ENCODE measurements at places on chromosomes 1 and 21.
A peak's percentile ranks its signal among the peaks of the same experiment; 100 is the strongest.

DNA sequence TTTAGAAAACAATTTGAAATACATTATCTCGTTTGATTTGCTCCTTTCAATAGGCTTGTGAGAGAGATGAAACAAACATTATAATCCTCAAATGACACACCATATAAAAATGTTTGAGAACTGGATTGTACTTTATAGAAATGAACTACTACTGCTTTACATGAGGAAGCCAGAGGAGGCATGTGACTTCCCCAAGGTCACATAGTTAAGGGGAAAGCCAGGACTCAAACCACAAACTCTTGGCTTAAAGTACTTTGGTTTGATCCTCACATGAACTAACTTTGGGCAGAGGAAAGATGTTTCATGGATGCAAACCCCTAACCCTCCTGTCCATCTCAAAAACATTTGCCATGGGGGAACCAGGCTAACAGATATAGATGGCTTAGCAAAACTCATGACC lies 4.7 kb downstream of the ARHGEF11 start:
- DNase-seq, result no peak

DNA sequence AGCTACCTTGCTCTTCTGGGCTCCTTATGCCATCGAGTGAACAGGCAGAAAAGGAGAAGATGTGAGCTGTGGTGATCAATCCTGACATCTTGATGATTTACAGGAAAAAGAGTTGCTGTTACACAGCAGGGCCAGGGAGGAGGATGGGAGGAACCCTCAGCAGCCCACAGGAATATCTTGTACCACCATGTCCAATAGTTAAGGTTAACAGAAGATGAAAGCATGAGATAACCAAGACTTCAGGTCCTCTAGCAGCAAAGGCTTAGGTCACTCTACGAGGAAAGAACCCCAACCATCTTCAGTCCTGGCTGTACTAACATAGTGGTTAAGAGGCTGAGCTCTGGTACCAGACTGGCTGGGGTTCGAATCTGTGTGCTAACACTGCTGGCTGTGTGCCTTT lies 12.1 kb upstream of the SELENBP1 start:
- DNase-seq, result no peak

DNA sequence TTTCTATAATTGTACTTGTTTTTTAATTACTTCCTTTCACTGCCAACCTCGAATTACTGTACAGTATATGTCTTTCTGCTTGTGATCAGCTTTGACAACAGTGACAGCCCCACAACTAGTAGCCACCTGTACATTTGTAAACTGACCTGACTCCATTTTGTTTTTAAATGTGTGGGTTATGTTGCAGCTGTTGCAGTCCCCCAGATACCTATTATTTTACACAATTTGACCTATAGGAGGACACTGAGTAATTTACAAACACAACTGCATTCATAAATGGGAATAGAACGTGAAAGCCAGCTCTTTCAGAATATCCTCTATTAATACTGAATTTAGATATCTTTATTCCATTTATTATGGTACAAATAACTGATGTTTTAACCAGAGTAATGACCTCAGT lies 2.5 kb upstream of the VAMP3 start:
- no peak for DNase-seq

DNA sequence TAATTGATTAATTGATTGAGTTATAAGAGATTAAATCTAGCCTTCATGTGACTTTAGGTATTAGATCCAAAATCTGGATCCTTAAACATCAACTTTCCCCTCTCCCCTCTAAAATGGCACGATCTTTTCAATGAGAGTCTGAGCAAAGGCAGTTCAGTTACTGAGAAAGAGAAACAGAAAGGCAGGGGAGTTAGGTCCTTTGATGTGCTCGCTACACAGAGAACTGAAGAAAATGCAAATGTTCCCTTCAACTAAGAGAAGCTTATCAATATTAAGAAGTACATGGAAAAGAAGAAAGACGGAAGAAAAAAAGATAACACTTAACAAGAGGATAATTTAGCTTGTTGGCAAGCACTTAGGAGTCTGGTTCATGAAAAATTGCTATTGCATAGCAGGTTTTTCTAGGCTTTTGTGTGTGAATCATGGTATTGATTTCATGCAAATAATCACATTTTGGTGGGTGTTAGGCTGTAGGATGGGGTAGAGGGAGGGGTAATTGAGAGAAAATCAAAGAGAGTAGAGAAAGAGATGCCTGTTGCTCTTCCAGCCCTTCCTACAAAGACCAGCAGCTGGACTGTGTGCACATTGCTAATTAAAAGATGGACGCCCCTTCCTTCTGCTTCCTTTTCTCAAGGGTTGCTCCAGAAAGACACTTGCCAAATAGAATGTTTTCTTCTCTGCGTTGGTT lies 307.6 kb upstream of the PLXNA2 start:
- DNase-seq, result no peak

- DNase-seq, result peak; percentile 37
Measured at GRCh38 chr1:2786329-2787162, 14.9 kb downstream of the TTC34 start.

DNA sequence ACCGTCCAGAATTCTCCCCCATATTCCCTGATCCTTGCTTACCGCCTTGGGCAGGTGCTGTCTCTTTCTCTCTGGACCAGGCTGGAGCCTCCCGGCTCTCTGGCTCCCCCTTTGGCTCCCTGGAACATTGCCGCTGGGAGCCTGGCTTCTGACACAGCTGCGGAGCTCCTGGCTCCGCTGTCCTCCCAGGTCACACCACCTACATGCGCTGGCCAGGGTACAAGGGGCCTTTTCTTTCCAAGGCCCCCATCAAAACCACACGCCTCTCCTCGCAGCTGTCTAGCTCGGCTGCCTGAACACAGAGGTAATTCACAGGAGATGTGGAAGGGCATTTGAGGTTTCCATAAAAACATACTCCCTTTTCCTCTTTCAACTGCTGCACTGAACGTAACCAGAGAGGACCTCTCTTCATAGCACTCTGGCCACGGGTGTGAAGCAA lies 7.5 kb upstream of the ZNF648 start:
- DNase-seq, result no peak

- no peak for DNase-seq
Measured at GRCh38 chr1:159181328-159182024, 10.1 kb downstream of the CADM3 start.

- no peak for DNase-seq
Measured at GRCh38 chr1:92759361-92759760, 25.5 kb downstream of the EVI5 start.

- DNase-seq, result no peak
Measured at GRCh38 chr1:209526137-209526536, 57.4 kb upstream of the CAMK1G start.

DNA sequence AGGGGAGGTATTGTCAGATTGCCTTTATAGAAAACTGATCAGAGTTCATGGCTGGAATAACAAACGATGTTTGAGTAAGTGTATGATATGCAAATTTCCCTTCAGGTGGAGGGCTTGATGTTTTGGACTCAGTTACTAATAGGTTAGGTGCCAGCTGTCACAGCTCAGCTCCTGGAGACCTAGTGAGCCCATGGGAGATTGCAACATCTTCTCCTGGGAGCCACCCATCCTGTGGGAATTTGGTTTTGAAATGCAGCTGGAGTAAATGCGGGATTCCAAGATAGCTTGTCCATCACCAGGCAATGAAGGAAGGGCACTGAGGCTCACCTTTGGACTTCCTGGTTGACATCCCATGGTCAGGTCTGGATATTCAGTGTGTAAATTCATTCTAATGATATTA lies 211.4 kb upstream of the NRIP1 start:
- no peak for DNase-seq

GRCh38 chr1:161439280-161440232 lies 65.7 kb upstream of the FCGR2A start:
- DNase-seq, result no peak

DNA sequence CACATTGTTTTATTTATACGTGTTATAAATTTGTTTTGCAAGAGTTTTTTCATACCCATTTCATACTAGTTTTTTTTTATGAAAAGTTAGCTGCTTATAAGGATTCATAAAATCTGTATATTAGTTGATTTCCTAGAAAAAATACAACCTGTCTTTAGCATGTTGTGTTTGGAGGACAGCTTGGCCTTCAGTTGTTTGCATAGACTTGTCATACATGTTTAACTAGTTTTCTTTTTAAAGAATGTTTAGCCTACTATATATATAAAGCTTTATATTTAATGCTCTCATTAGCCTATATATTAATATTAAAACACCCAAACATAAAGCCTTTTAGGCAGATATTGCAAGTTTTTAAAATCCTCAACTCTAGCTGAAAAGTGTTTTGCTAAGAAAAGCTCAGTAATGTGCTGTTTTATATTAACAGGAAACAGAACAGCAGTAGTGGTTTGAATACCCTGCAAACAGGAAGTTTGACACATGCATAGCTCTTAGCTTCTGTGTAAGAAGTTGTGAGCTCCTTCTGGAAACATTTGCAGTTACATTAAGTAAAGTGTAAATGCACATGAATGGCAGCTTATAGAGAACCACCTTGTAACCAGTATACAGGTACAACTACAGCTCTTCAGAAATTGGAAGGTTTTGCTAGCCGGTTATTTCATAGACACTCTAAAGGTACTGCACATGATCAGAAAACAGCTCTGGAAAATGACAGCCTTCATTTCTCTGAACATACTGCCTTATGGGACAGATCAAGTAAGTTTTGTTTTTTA lies at the start of gene PRKACB:
TSS of gene PRKACB (plus strand) at position 476 of the 770 bp plus-strand sequence. CDS start at position 567, 91 bp downstream.
- DNase-seq, result no peak

DNA sequence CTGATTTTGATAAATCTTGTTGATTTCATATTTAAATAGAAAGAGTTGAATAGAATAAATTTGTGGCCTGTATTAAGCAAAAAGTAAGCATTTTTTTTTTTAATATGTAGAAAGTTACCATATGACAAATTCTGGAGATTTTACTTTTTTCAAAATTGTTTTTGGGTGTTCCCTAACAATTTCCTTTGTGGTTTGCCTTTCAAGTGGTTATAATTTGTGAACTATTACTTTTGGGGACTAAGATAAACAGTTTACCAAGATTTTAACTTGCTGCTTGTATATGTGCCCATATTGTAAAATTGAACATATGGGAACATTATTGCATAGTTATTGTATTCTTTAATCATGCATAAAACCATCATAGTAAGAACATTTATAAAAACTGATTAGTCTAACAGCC lies 34.6 kb downstream of the SLC30A7 start:
- no peak for DNase-seq

DNA sequence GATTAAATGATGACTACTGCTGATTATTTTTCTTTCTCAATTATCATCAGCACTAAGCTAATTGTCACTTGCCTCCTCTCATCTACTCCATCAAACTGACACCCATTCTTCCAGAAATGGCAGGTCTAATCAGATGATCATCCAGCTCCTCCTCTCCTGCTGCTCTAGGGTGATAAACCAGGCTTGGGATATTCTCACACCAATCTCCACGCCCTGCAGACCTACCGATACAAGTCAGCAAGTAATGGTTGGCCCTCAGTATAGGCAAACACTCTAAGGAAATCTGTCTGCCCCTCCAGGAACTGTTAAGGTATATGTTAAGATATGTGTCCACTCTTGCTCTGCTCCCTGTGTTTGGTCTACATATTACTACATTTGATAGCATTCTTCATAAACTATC lies 36.3 kb upstream of the C1orf21 start:
- no peak for DNase-seq

GRCh38 chr1:95233319-95233736 lies 682 bp upstream of the RWDD3 start:
- no peak for DNase-seq

- DNase-seq, result no peak
Measured at GRCh38 chr1:203089651-203090045, 3.8 kb upstream of the MYOG start.

- DNase-seq, result no peak
Measured at GRCh38 chr21:46604975-46605766, at the start of gene S100B. S100B (minus strand) TSS chr21:46605082; CDS start chr21:46602415, 2,667 bp downstream.

DNA sequence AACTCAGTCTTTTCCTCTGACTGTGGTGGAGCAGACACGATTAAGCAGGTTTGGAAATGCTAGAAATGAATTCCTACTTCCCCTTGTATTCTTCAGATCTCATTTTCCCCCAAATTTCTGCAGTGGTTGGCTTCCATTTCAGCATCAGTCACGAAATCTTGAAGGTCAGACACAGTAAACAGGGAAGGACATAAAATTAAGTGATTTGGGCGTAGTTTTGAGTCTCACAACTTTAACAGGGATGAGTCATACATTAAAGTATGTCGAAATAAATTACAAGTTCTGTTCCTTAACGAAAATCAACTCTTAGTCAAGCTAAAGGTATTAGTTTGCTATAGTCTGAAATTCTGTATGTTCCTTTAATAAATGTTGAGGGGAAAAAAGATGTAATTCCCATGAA lies 61.1 kb downstream of the HNRNPR start:
- DNase-seq, result no peak

DNA sequence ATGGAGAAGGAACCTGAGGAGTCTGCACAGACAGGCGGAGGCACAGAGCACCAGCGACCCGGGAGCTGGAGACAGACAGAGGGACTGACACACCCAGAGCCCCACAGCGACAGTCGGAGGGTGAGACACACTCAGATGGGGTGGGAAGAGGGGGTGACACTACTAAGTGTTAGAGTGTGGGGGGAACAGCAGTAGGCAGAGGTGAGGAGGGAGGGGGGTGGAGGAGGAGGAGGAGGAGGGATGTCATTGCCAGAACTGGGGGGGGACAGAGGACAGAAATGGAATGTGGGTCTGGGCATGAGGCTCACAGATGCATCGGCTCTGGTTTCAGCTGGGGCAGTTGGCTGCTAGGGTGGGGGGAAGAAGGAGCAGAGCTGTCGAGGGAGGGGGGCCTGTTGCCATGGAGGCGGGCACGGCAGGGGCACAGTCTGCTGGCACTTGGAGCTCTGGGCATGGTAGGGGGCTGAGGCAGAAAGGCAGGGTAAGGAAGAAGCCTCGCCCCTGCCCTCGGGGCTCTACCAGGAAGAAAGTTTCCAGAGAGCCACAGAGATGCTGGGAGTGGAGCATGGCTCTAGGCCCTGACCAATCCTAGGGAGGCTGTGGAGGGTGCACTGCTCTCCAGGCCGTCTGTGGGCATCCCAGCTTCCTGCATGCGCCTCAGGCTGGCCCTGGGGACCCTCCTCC lies 37.3 kb downstream of the AHDC1 start:
- no peak for DNase-seq

GRCh38 chr1:100053119-100053518 lies 79.6 kb downstream of the SASS6 start:
- DNase-seq, result no peak

DNA sequence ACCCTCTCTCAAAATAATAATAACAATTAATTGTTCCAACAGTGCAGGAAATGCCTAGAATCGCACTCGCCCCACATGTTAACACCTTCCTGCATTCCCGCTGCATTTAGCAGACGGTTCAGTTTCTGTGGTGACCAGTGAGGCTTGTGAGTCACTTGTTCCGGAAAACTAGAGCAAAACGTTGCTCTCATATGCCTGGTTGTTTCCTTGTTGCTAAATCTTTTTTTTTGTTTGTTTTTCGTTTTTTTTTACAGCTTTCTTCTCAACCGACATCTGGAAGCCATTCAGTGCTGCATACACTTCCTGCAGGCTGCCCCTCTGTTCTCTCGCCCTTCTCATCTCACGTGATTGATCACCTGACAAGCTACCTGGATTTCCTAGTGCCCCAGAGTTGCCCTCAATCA lies 56.9 kb upstream of the TMPRSS2 start:
- DNase-seq, result no peak

- DNase-seq, result peak; percentile 84
Measured at GRCh38 chr1:155976062-155976912, 2.1 kb downstream of the ARHGEF2 start.

All from left lung (tissue), 14 donors.